ENCODE measurements at places on chromosomes 13 and 19. TPM values are rescaled to one million over a fixed set of nuclear protein-coding genes. Genes with fewer than 3 reads are reported as not detected.

Gene RAB20
- 9.6 TPM for total RNA-seq

Gene SHANK1
- total RNA-seq: not detected

Gene ERFL
- total RNA-seq: not detected

Gene FLT3LG
- total RNA-seq: not detected

Gene SOX1
- total RNA-seq: not detected

Gene SPACA4
- total RNA-seq: 0.21 TPM

Gene PSG11
- not detected for total RNA-seq

Gene IL17D
- total RNA-seq: 0.24 TPM

Gene CLEC11A
- total RNA-seq: not detected

Gene TMEM150B
- not detected for total RNA-seq

Gene ZNF724
- 2.2 TPM for total RNA-seq

Gene SLITRK6
- total RNA-seq: 12.6 TPM

Gene PDX1
- not detected for total RNA-seq

Gene CGB7
- total RNA-seq: 0.96 TPM

Gene FUT3
- 7.5 TPM for total RNA-seq

Gene SMIM24
- total RNA-seq: not detected

Gene TNFSF13B
- total RNA-seq: 1.1 TPM

Gene FGF21
- not detected for total RNA-seq

Gene FXYD1
- not detected for total RNA-seq

Gene IZUMO1
- not detected for total RNA-seq

Gene WDR87
- not detected for total RNA-seq

Gene DZIP1
- total RNA-seq: 5.5 TPM

Gene AMH
- total RNA-seq: not detected

Gene GPR183
- total RNA-seq: not detected

Gene ERF
- 20.2 TPM for total RNA-seq

Gene DENND1C
- under 0.01 TPM for total RNA-seq

Gene ZBTB32
- not detected for total RNA-seq

Gene C13orf42
- total RNA-seq: not detected

Gene MADCAM1
- under 0.01 TPM for total RNA-seq

Gene DDX49
- 61.7 TPM for total RNA-seq

Gene ZNF534
- total RNA-seq: not detected

Gene TDRD3
- 13.3 TPM for total RNA-seq

Gene ZNF677
- total RNA-seq: 17.5 TPM

Gene UBE2L5
- total RNA-seq: not detected

Gene ANKRD10
- 39.9 TPM for total RNA-seq

Gene PLPP2
- total RNA-seq: 120 TPM

Gene CERS1
- 0.72 TPM for total RNA-seq

Gene HS6ST3
- total RNA-seq: not detected

Gene SLC17A7
- total RNA-seq: not detected

Gene HOMER3
- 110 TPM for total RNA-seq

Gene XPO4
- total RNA-seq: 26.5 TPM

Gene HCST
- total RNA-seq: not detected

Gene HSPB6
- 0.43 TPM for total RNA-seq

Gene SYCN
- total RNA-seq: not detected

Gene KISS1R
- 0.43 TPM for total RNA-seq

Gene CKM
- not detected for total RNA-seq

Gene UBAC2
- 40.1 TPM for total RNA-seq

Gene THSD8
- total RNA-seq: not detected

Gene FCER2
- total RNA-seq: not detected

Gene ZNF419
- total RNA-seq: 12.3 TPM

Gene GNG14
- not detected for total RNA-seq

Gene ADGRE3
- not detected for total RNA-seq

Gene NCR1
- not detected for total RNA-seq

Gene COL4A2
- total RNA-seq: 8.3 TPM

Gene IZUMO4
- 2.6 TPM for total RNA-seq

Gene EPS8L1
- total RNA-seq: 92.1 TPM

Gene LPAR2
- total RNA-seq: 6.3 TPM

All from tracheal epithelial cell (primary cell).